ENCODE measurements at places on chromosomes 1 and 21.

DNA sequence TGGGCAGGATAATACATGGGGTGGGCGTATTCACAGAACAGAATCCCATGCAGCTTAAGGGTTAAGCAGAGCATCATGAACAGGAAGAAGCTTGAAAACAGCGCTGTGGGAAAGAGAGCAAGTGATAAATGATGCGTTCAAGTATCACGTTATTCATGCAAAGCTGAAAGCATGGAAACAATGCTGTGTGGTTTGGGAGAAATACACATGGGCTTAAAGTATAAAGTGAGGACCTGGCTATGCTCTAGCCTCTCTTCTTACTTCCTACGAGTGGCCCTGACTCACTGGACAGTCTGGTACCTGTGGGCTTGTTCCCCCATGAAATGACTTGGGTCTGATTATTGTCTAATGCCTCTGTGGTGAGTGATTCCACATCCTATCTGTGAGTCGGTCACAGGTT lies 25.7 kb downstream of the TMPRSS2 start:
- no peak for DNase-seq

- DNase-seq = no peak
Measured at GRCh38 chr1:226733304-226733703, 5.8 kb downstream of the ITPKB start.

- DNase-seq = no peak
Measured at GRCh38 chr21:29726044-29726443, 213.8 kb downstream of the GRIK1 start.

DNA sequence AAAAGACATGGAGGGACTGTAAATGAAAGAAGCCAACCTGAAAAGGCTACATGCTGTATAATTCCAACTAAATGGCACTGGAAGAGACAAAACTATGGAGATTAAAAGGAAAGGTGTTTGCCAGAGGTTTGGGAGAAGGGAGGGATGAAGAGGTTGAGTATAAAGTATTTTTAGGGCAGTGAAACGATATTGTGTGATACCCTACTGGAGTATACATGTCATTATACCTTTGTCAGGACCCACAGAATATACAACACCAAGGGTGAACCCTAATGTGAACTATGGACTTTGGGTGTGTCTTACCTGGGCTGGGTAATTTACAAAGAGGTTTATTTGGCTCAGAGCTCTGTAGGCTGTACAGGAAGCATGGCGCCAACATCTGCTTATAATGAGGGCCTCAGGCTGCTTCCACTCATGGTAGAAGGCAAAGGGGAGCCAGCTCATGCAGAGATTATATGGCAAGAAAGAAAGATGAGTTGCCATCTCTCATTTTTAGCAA lies 73.4 kb downstream of the CD2 start:
- DNase-seq = no peak

GRCh38 chr1:182389619-182390047 lies 2.0 kb downstream of the GLUL start:
- peak; percentile 13 for DNase-seq
